ENCODE measurements at places on chromosomes 5 and 9. TPM values are rescaled to one million over a fixed set of nuclear protein-coding genes. Genes with fewer than 3 reads are reported as not detected.

- H3K4me1 ChIP-seq = peaks cover 15% of the 10 kb centered on the region
- no peaks in the 10 kb centered on the region for H3K27me3 ChIP-seq
- DNase-seq = peak; percentile 34
- no peak overlapping the region for H3K4me3 ChIP-seq
- no peaks in the 10 kb centered on the region for H3K36me3 ChIP-seq
Observed at GRCh38 chr9:13513716-13514444, 234.4 kb upstream of the MPDZ start.

DNA sequence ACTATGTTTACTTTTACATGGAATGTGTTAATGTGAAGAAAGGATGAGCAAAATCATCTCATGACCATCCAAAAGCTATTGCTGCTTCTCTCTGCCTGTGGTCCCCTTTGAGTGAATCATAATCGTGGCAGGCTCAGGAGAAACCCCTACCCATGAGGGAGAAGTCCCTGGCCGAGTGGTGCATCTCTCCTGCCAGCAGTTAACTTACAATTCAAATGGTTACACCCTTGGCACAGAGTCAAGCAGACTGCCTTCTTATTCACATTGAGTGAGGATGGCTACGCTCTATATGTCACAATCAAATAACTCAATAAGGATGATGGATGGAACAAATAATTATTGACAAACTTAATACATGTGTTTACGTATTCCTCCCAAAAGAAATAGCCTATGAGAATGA, 179.1 kb downstream of the FGF1 start:
- no peak overlapping the region for H3K4me3 ChIP-seq
- peaks cover 25% of the 10 kb centered on the region for H3K4me1 ChIP-seq
- DNase-seq = no peak
- H3K36me3 ChIP-seq = no peaks in the 10 kb centered on the region
- no peaks in the 10 kb centered on the region for H3K27me3 ChIP-seq

The EQTN gene
- total RNA-seq = 1.1 TPM

The TTC33 gene
- total RNA-seq = 15.4 TPM

All from hepatocyte (in vitro differentiated cells).